ENCODE measurements at places on chromosomes 2 and 18.

DNA sequence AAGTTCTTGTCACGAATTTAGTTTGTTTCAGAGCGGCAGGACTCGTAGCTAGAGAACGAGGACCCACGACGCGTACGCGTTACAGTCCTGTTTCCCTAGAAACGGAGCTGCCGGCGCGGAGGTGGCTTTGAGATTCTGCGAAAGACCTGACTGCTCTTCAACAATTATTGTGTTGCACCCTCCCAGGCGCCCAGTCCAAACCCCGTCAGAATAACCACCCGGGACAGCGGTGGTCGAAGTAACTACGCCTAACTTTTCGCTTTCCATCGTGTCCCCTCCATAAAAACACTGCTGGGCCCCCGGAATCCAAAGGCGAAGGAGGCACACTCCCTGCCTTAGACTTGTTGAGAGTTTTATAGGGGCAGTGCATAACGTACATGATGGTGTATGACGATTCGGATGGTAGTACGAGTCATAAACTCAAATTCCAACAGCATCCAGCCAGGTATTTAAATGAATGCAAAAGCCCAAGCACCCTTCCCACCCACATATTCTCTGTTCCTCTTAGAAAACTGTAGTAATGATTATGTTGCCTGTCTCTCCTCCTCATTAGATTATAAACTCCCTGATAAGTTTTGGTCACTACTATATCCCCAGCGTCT, 651 bp upstream of the STAM2 start:
- DNase-seq, result peak; percentile 55

DNA sequence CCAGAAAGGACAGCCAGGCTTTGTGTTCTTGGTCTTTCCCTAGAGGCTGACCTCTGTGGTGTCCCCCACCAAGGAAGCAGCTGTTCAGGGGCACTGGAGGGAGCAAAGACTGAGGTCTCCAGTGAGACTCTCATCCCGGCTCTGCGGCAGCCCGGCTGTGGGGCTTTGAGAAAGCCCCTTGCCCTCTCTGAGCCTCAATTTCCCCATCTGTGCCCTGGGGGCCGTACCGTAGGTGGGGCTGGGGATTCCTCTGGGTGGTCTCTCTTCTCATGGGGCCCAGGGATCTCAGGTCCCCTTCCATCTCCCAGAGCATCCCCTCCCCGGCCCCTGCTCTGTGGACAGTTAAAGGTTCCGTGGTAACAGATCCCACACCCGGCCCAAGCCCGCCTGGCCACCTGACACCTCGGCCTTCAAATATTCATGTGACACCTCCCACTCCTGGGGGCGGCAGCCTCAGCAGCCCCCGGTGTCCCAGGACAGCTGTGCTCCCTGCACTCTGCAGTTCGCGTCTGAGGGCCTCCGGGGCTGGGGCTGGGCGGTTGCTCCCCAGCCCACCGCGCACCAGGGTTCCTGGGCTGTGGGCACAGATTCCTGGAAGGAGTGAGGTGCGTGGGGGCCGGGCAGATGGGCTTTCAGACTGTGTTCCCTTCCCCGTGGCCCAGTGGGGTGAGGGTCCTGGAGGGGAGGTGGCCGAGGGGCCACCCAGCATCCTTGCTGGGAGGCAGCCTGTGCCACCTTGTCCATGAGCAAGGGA, 15.1 kb upstream of the KLHL30 start:
- DNase-seq, result no peak

GRCh38 chr2:160859096-160859495, 301.1 kb upstream of the TANK start:
- DNase-seq, result no peak

- no peak for DNase-seq
Observed at GRCh38 chr2:241030883-241031282, 32.5 kb downstream of the SNED1 start.

GRCh38 chr2:241412144-241412543, 56.1 kb downstream of the FARP2 start:
- peak; percentile 85 for DNase-seq

DNA sequence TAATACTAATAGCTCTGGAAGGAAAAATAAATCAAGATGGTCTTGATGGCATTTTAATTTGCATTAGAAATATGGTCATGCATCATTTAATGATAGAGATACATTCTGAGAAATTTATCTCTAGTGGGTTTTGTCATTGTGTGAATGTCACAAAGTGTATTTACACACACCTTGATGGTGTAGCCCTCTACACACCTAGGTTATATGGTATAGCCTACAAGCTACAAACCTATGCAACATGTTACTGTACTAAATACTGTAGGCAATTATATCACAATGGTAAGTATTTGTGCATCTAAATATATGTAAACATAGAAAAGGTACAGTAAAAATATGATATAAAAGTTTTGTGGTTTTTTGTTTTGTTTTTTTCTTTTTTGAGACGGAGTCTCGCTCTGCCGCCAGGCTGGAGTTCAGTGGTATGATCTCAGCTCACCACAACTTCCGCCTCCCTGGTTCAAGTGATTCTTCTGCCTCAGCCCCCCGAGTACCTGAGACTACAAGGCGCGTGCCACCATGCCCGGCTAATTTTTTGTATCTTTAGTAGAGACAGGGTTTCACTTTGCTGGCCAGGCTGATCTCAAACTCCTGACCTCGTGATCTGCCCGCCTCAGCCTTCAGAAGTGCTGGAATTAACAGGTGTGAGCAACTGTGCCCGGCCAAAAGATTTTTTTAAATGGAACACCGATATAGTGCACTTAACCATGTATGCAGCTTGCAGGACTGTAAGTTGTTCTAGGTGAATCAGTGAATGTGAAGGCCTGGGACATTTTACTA, 83.7 kb upstream of the UBXN4 start:
- no peak for DNase-seq

- no peak for DNase-seq
Observed at GRCh38 chr2:128610496-128610895, 291.8 kb upstream of the HS6ST1 start.

GRCh38 chr2:26139269-26140183, 33.4 kb upstream of the GAREM2 start:
- DNase-seq, result no peak

DNA sequence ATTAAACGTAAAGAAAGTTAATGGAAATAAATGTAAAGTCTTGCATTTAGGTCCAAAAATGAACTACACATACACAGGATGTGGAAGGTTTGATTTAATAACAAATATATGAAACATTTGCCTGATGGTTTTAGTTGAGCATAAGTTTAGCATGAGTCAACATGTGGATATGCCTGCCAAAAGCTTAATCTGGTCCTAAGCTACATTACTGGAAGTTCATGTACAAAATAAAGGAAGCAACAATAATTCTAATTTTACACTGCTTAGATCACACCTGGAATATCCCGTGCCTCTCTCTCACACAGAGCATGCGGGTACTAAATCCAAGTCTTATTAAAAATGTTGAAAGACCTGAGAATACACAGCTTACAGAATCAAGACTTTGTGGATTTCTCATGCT, 276.5 kb upstream of the NRP2 start:
- DNase-seq, result peak; percentile 93

DNA sequence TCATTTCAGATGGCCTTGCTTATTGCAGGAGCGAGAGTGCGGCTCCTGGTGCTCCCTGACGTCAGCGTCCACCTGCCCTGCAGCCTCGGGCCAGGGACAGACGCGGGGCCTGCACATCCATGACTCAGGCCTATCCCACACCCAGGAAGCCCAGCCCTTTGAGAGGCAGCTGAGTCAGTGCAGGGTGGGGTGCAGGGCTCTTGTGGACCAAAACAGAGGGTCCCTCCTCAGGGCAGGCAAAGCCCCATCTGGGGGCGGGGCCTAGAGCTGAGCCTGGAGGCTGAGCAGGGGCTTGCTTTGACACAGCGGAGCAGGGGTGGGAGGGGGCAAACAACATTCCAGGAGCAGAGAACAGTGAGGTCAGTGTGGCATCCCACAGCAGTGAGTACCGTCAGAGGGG, 7.7 kb upstream of the ARHGEF4 start:
- peak; percentile 80 for DNase-seq
